Glutamatergic neuron (in vitro differentiated cells): ENCODE measurements at places on chromosomes 12 and 14. TPM values are rescaled to one million over a fixed set of nuclear protein-coding genes. Genes with fewer than 3 reads are reported as not detected.

Gene NEDD1
- 11.4 TPM for total RNA-seq

Gene CELA1
- total RNA-seq: not detected

DNA sequence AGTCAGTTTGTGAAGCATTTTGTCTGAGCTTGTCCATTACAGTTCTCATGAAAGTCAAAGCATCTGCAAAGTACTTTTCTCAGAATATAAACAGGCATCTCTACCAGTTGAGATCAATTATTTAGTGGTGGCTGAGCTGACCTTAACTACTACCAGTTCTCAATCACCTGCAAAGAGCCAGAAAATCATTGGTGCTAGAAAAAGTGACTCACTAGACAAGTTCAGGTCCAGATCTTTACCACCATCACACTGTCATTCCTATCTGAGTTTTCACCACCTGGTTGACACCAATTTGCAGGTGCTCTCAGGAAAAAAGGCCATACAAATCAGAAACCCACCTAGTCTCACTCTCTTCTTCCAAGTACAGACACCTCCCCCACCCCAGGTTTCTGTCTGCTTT lies 33.3 kb downstream of the ITPR2 start:
- no peak overlapping the region for H3K4me3 ChIP-seq
- DNase-seq: no peak
- no peak overlapping the region for H3K27ac ChIP-seq
- no peaks in the 10 kb centered on the region for H3K27me3 ChIP-seq
- no peaks in the 10 kb centered on the region for H3K4me1 ChIP-seq
- H3K36me3 ChIP-seq: no peaks in the 10 kb centered on the region

DNA sequence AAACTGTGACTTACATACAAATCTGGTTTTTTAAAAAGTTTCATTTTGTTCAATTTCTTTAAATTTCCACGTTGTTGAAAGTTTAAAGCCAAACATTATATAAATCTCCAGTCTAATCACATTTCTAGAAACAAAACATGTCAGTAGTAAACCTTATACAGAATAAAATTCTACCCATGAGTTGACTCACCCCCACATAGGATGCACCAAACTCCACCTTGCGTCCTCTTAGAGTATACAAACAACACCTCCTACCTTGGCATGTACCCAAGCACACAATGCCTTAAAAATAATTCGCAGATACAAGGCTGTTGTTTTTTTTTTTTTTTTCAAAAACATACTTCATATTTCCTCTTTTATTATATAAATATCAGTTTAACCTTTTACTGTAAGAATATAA lies 3.3 kb downstream of the FBXL14 start:
- peaks cover 8% of the 10 kb centered on the region for H3K36me3 ChIP-seq
- peaks cover 23% of the 10 kb centered on the region for H3K27me3 ChIP-seq
- DNase-seq: no peak
- H3K4me3 ChIP-seq: peak overlapping the region; percentile 94

DNA sequence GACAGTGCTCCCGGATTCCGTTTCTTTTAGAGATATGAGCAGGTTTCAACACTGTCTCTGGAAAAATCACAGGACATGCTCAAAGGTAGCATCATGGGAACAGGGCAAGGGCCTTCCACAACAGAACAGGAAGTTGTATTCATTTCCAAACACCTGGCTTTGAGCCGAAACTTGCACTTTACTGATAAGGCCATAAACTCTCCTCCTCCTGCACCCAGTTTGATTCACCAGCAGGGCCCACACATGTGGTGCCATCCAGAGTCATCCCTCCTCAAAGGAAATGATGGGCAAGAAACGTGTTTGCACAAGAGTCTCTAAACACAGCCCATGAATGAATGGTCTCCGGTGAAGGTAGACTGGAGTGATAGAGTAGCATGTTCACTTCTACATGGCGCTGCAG lies 268.4 kb upstream of the FKBP4 start:
- DNase-seq: no peak
- no peaks in the 10 kb centered on the region for H3K36me3 ChIP-seq
- peaks cover 7% of the 10 kb centered on the region for H3K27me3 ChIP-seq
- no peak overlapping the region for H3K27ac ChIP-seq
- no peak overlapping the region for H3K4me3 ChIP-seq

Gene RAB3IP
- total RNA-seq: 18.2 TPM

DNA sequence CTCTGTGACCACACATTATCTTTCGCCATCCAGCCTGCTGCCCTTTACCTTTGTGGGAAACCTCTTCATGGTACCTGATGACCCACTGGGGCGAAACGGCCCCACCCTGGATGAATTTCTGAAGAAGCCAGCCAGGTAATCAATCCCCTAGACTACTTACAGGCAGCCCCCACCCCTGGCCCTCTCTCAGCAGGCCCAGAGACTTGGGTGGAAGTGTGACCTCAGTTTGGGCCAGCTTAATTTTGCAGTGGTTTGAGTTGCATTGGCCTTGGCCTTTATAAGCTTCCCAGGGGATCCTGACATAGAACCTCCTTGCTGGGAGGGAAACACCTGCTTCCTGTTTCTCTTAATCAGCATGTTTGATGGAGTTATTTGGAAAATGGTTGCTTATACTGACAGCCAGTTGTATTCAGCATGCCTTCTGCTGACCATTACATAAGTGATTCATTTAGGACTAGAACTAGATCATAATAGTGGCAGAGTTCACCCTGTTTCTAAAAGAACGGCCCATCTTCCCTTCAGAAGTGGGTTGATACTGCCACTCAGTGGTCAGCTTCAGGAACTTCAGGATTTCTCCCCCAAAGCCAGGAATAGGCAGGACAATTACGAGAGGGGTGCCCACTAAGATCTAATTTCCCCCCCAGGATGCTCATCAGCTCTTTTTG lies 6.1 kb downstream of the SDR39U1 start:
- DNase-seq: peak; percentile 39
- no peaks in the 10 kb centered on the region for H3K36me3 ChIP-seq
- H3K4me3 ChIP-seq: no peak overlapping the region
- H3K4me1 ChIP-seq: peaks cover 3% of the 10 kb centered on the region
- H3K27ac ChIP-seq: no peak overlapping the region

DNA sequence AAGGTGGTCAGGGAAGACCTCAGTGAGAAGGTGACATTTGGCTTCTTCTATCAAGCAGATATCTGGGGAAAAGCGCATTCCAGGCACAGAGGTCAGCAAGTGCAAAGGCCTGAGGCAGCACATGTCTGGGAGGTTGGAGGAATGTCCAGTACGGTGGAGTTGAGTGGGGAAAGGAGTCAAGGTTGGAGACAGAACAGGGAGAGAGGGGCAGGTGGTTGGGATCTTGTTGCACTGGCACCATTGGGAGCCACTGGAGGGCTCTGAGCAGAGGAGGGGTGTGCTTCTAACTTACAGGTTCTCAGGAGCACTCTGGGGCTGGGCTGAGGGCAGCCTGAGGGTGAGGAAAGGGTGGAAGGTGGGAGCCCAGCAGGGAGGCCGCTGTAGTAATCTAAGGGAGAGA lies 52.1 kb downstream of the EID3 start:
- H3K36me3 ChIP-seq: peaks cover 16% of the 10 kb centered on the region
- H3K4me1 ChIP-seq: no peaks in the 10 kb centered on the region
- no peak for DNase-seq
- H3K4me3 ChIP-seq: no peak overlapping the region
